ENCODE measurements at places on chromosomes 5 and 9. TPM values are rescaled to one million over a fixed set of nuclear protein-coding genes. Genes with fewer than 3 reads are reported as not detected.
A peak's percentile ranks its signal among the peaks of the same experiment; 100 is the strongest.

DNA sequence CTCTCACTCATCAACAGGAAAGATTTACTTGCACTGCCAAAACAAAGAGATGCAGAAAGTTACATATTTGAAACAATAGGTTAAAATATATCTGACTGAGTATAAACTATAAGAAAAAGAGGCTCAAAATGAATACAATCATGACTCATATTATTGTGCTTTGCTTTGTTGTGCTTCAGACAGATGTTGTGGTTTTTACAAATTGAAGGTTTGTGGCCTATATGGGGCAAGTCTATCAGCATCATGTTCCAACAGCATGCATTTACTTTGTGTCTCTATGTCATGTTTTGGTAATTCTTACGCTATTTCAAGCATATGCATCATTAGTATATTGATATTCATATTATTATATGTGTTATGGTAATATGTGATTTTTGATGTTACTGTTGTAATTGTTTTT lies 330.0 kb downstream of the PRR16 start:
- no peak for DNase-seq

- DNase-seq = no peak
These were observed 439 bp downstream of the SSBP2 start for GRCh38 chr5:81750308-81751008.

GRCh38 chr9:122158202-122158601 lies 1.4 kb downstream of the NDUFA8 start:
- peak; percentile 65 for DNase-seq

DNA sequence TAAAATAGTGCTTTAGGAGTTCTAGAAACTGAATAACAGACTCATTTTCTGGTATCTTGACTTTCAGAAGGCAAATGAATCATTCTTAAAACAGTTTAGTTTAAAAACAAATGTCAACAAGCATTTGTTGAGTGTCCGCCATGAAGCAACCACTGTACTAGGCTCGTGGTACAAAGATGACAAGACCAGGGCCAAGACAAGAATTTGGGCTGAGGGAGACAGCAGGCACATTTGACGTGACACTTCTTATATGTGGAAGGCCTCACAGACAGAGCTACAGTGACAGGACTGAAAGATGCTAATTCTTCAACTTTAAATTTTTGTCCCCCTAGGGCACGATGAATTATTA lies 14.4 kb upstream of the ZNF131 start:
- DNase-seq = no peak

DNA sequence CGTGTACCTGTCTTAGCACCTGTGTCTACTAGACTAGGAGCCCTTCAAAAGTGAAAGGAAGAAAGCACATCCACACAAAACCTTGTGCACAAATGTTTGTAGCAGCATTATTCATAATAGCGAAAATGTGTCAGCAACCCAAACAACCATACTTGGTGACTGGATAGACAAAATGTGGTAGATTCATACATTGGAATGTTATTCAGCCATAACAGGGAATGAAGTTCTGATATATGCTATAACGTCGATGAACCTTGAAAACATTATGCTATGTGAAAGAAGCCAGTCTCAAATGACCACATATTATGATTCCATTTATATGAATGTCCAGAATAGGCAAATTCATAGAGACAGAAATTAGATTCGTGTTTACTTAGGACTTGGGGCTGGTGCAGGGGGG lies 57.8 kb upstream of the LARP1 start:
- DNase-seq = no peak

DNA sequence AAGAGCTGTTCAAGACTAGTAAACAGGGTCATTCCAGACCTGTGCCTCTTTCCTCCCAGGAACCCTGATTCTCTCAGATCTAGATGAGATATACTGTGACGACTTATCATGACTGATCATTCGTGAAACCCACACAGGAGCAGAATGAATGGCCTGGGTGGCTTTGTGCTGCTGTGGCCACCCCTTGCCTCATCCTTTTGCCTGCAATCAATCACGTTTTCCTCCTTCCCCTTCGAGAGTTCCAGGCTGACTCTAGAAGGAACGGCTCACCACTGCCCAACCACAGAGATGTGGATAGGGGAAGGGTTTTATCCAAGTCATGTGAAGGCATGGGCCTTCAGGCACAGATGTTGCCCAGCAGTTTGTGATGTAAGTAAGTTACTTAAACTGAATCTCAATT lies 5.8 kb downstream of the ANXA6 start:
- no peak for DNase-seq

DNA sequence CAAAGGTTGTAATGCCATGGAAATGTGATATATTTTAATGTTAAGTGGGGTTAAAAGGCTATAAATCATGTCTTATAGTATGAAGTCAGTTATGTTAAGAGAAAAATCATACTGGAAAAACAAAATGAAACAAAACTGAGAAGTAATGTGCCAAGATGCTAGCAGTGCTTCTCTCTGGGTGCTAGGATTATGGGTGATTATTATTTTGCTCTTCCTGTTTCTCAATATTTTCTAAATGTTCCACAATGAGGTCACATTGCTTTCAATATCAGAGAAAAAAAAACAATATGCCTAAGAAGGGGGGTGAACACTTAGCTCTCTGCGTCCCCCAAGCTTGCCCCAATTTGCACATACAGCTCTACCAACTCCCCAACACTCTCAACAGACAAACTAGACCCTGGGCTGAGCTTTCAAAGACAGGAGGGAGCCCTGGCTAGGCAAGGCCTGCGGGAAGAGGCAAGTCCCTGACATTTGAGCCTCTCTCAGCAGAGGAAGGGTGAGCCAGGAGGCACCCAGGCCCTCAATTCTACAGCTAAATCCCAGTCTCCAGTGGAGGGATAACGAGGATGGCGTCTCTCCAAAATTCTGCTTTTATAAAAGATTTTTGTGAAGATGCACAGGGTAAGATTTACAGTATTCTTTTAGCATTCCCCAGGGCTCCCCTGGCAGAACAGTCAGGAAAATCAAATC lies 24.4 kb downstream of the WHRN start:
- no peak for DNase-seq

DNA sequence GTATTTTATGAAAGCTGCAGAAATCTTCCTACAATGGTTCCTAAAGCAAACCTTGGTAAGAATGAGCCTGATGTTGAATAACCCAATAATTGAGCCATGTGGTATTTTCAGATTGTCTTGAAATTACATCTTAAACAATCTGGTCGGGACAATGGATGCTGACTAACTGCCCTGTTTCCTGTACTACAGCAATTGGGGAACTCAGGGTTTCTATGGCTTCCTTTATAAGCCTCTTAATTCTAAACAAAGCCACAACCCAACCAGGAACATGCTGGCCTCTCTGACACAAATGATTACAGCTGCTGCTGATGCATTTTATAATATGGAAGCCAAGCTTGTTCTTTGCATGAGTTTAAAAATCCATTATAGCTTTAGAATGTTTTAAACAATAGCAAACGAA lies 30.2 kb downstream of the PTPN3 start:
- DNase-seq = peak; percentile 71

DNA sequence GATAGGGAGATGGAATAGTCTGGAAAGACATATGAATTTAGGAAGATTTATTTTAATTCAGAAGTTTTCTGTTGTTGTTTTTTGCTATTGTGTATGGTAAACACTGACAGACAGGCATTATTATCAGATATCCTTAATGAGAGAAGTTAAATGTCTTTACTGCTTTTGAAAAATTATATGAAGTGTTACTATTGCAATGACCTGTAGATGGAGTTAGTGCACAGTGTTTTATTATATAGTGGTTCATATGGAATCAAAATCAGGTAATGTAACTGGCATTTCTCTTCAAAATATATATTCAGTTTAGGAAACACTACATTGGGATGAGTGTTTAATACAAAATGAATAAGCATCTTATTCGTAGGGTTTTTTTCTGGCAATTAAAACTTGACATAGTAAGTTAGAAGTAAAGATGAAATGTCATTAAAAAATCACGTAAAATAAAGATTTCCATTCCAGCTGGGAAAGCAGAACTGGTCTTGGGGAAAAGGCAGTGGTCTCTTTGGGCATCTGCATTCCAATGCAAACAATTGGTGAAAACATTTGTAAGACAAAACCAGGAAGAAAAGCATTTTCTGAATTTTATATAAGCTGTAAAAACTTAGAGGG lies 3.9 kb downstream of the GABRA1 start:
- DNase-seq = no peak

GRCh38 chr9:87683751-87684626 lies 41.9 kb upstream of the CTSL start:
- DNase-seq = no peak

DNA sequence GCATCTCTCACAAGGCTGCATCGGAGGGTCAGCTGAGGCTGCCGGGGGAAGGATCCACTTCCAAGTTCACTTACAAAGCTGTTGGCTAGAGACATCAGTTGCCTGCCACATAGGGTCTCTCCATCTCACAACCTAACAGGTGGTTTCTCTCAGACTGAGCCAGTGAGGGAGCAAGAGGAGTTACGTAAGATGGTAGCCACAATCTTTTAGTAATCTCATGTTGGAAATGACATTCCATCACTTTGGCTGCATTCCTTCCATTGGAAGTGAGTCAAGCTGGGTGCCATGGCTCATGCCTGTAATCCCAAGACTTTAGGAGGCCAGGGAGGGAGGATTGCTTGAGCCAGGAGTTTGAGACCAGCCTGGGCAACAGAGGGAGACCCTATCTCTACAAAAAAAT lies 7.4 kb upstream of the GRK6 start:
- no peak for DNase-seq

DNA sequence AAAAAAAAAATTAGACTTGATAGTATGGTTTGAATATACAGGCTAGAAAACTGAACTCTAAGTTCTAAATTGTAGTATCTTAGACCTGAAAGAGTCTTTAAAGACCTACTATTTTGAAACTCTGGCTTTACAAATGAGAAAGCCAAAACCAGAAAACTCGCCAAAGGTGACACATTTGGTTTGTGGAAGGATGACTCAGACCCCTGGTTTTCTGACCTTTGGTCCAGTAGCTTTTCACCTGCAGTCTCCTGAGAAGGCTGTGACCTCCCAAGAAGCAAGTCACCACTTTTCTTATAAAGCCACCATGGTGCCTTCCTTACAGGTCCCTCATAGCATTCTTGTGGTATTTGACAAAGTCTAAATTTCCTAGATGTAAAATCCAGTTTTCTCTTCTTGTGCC lies 102.1 kb upstream of the CEP78 start:
- no peak for DNase-seq

- peak; percentile 92 for DNase-seq
These were observed 110.0 kb downstream of the PAX5 start for GRCh38 chr9:36924071-36924470.

GRCh38 chr9:108053555-108054061 lies 564.0 kb upstream of the KLF4 start:
- no peak for DNase-seq

GRCh38 chr9:120110520-120110919 lies 469.4 kb downstream of the CDK5RAP2 start:
- no peak for DNase-seq

- DNase-seq = no peak
These were observed 3.6 kb upstream of the PSMD5 start for GRCh38 chr9:120846251-120846889.

- no peak for DNase-seq
These were observed 145.9 kb downstream of the ROR2 start for GRCh38 chr9:91803970-91804752.

DNA sequence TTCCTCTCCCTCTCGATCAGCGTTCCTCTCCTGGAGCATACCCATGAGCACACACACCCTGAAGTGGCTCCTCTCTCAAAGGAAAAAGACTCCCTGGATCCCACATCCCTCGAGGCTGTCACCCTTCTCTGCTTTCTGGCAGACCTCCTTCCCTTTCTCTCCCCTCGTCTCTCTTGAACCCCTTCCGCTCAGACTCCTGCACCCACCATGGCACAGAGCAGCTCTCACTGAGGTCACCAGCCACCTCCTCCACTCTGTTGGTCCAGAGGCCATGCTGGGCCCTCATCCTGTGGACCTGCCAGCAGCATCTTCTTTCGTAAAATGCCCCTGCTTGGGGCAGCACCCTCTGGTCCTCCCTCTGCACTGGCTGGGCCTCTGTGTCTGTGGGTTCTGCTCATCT lies 5.7 kb downstream of the B4GALT7 start:
- no peak for DNase-seq

DNA sequence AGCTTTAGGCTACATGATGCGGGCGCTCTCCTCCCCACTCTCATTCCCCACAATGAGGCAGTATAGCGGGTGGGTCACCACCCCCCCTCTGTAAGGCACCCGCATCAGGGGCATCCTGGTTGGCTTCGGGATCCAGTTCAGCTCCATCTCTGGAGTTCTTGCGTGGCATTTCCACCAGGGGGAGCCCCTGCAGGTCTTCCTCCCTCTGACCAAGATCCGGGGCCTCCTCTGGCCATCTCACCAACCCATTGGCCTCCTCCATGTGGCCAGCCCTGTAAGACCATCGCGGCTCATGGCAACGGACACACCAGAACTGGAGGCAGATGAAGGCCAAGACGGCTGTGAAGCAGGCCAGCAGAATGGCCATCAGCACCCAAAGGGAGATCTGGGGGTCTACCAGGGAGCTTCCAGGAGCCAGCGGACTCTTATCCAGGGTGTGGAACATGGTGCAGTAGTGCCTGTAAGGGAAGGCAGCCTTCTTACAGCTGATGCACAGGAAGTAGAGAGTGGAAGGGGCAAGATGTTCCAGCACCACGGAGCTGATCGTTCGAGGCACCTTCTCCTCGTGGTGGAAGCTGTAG lies 77.0 kb downstream of the CYFIP2 start:
- DNase-seq = peak; percentile 51

- DNase-seq = no peak
These were observed 60.4 kb downstream of the GLRA1 start for GRCh38 chr5:151864061-151864748.

DNA sequence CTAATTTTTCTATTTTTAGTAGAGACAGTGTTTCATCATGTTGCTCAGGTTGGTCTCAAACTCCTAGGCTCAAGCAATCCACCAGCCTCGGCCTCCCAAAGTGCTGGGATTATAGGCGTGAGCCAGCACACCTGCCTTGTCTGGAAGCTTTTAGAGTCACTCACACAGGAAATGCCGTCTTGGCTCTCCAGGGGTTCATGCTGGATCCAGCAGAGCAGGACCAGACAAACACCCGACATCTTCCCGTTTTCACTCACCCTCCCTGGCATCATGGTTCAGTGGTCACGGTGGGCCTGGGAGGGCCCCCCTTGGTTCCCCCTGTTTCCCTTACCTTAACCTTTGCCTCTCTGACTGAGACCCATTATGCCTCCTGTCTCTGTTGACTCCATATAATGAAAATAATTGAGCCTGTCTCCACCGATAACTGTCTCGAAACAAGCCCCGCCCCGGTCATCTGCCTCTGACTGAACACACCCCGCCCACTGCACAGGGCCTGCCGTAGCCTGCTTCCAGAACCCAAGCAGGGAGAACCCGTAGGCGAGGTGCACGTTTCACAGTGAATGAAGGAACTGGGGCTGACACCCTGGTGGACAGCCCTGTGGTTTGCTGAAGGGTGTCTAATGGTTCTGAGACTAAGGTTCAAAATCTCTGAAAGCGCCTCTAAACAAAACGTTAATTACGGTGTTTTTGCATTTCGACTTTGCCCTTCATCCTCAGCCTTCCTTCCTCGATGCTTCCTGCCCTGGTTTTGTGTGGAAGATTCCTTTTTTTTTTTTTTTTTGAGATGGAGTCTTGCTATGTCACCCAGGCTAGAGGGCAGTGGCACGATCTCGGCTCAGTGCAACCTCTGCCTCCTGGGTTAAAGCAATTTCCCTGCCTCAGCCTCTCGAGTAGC lies 39.7 kb upstream of the SPRY4 start:
- no peak for DNase-seq

RNF183 gene
- total RNA-seq = not detected

PRR16 gene
- 0.77 TPM for total RNA-seq

CAVIN4 gene
- total RNA-seq = 0.45 TPM

LTC4S gene
- 1.2 TPM for total RNA-seq

GAS1 gene
- total RNA-seq = 1.4 TPM

ZNF474 gene
- total RNA-seq = 0.08 TPM

KLHL3 gene
- 0.47 TPM for total RNA-seq

RNF208 gene
- total RNA-seq = 0.10 TPM

NUTM2G gene
- not detected for total RNA-seq

PLEKHG4B gene
- 0.61 TPM for total RNA-seq

SLC6A18 gene
- not detected for total RNA-seq

Measured in HT1080 (cell line).